ENCODE measurements at places on chromosomes 7 and 10.
A peak's percentile ranks its signal among the peaks of the same experiment; 100 is the strongest.

DNA sequence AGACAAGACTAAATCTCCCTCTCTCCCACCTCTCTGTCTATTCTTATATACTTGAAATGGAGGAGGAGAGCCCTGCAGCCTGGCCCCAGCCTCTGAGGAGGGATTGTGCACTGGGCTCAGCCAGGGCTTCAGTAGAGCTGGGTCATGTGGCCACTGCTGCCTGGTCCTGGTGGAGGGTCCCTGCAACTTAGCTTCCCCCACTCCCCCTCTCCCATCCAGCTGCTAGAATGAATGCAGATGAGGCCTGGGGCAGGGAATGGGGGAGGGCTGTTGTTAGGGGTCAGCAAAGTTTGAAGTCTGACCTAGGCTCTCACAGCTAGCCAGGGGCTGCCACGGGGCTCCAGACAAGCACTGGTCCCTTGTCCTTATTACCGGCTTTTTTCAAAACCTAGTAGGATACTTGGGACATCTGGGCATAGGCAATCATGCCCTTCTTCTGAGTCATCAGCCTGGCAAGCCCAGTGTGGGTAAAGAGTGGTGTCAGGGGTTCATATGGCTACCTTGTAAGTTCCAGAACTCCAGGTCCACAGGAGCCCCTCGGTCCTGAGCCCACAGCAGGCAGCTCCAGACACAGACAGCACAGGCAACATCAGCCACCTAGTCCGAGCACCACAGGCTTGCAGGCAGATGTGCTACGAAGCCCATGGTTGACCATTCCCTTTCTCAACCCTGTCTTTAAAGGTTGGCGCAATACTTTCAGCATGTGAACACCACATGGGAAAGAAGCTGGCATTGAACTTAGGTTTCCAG is 12.8 kb upstream of the CXCL12 start:
- no peak for DNase-seq

DNA sequence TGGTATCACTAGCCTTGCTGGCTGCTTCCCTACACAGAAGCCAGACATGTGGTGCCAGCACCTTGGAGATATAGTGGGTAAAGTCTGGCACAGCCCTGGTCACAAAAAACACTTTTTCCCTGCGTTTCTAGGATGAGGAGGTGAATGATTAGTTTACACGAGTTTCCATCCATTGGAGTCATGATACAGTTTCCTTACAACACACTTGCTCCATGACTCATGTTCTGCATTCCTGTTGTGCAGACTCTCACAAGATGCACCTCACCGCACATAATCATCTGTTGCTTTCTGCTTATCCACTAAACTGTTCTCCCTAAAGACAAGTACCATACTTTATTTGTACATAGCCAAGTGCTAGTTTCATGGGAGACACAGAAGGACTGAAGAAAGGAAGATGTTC is 747.1 kb upstream of the GALNT17 start:
- peak; percentile 88 for DNase-seq

DNA sequence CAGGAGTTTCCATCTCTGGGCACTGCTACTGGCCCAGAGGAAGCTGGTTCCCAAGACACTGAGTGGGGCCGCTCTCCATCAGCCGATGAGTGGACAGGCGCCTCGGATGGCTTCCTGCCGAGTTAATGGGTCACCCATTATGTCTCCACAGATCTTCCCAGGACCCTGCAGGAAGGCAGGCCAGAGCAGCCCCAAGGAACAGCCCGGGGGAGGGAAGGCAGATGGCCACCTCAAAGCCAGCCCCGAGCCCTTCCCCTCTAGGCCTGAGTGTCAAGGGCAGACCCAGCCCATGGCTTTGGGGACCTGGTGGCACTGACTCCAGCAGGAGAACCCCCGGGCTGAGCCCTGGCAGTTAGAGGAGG is 3.4 kb upstream of the LFNG start:
- DNase-seq: no peak

GRCh38 chr7:95055295-95055694 is 147.9 kb downstream of the PPP1R9A start:
- no peak for DNase-seq

DNA sequence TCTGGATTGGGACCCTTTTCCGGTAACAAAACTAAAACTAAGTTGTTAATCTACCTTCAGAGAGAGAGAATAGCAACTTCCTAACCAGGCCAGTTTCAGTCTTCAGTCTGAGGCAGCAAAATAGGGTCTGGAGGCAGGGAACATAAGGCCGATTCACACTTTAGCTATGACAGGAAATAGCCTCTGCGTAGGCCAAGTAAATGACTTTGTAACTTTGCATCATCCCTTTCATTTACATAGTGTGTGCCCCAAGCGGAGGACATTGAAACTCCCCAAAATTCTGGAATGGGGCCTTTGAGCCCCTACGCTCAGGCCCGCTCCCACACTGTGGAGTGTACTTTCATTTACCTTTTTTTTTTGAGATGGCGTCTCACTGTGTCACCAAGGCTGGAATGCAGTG is 1.7 kb upstream of the UPP1 start:
- peak; percentile 86 for DNase-seq

GRCh38 chr7:70312336-70312735 is 714.1 kb downstream of the AUTS2 start:
- no peak for DNase-seq

- DNase-seq: peak; percentile 80
Measured at GRCh38 chr7:149497467-149498261, at the start of gene ZNF746. TSS of gene ZNF746 (minus strand) at chr7:149497809. CDS start at chr7:149497536, 273 bp downstream.

GRCh38 chr7:45306752-45307305 is 149.2 kb downstream of the RAMP3 start:
- no peak for DNase-seq

DNA sequence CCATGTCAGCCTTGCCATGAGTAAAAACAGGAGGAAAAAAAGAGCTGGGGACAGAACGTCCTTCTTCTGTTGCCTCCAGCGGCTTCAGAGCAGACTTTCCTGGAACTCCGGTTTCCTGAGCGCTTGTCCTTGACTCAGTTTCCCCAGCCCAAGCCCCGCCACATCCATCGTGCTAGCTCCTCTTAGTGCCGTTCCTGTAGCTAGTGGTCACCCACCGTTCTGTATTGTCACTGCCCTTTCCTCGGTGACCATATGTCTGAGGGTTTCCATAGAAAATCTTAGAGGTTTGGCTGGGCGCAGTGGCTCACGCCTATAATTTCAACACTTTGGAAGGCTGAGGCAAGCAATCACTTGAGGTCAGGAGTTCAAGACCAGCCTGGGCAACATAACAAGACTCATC is 100.1 kb downstream of the CUX1 start:
- DNase-seq: no peak

- DNase-seq: no peak
Measured at GRCh38 chr10:4100380-4100779, 315.4 kb upstream of the KLF6 start.

- peak; percentile 86 for DNase-seq
Measured at GRCh38 chr7:191105-191980, 1.0 kb upstream of the FAM20C start.

DNA sequence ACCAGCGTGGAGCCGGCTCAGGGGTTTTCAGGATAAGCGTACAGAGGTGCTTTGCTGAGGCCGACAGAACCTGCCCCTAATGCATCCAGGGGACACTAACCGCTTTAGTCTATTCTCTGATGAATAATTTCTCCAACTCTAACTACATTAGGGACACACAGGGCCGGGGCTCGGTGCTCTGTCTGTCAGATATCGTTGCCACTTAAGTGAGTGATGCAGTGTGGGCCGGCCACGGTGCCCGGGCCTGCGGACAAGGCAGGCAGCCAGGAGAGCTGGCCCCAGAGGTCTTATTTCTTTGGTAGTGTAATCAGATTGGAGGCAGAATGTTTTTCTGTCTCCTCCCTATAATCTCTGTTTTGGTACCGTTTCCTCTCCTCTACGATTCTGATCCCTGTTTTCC is 62.7 kb downstream of the ADRA2A start:
- DNase-seq: no peak

DNA sequence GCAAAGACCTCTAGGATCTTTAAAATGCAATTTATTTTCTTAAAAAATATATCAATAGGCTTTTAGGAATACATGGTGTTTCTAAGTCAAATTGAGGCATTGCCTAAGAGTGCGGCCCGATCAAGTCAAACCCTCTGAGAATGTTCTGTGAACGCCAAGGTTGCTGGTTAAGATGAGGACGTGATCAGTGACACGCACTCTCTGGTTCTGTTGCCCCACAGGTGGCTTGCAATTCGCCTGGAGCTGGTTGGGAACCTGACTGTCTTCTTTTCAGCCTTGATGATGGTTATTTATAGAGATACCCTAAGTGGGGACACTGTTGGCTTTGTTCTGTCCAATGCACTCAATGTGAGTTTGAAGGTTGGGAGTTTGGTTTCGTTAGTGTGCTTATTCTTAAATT is 59.3 kb downstream of the ABCC2 start:
- DNase-seq: no peak

Measured in AG10803 (cell line).